Activated gamma-delta T cell treated with Interleukin-2 at 50 U/mL for 16 hours (primary cell): ENCODE measurements at places on chromosomes 16 and 17.

DNA sequence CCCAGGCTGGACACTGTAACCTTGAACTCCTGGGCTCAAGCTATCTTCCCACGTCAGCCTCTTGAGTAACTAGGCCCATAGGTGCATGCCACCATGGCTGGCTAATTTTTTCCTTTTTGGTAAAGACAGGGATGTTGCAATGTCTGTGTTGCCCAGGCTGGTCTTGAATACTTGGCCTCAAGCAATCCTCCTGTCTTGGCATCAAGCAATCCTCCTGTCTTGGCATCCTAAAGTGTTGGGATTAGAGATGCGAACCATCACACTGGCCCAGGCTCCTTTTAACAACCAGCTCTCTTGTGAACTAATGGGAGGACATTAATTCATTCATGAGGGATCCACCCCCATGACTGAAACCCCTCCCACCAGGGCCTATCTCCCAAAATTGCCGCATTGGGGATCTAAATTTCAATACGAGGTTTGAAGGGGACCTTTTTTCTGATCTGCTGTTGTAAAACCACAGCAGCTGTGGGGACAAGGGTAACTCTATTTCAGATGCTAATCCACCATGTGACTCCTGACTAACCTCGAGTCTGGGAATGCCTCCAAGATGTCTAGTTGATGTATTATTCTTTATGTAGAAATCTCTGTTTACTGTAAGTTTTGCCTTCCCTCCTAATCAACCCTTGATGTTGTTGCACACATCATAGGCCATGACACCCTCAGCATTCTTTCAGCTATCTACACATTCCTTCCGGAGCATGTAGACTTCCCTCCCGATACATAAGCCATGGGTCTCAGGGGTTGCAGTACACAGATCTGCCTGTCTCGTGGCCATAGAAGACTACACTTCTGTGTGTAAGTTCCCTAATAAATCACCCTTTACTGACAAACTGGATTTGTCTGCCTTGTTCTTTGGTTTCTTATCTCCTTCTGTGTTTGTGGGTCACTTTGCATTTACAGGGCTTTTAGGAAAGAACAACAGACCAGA lies 37.6 kb downstream of the RNF112 start:
- DNase-seq: no peak

- no peak for DNase-seq
Measured at GRCh38 chr16:29644973-29645693, 17.9 kb upstream of the SPN start.

- DNase-seq: peak; percentile 33
Measured at GRCh38 chr17:45052052-45052772, 780 bp upstream of the DCAKD start.

- DNase-seq: no peak
Measured at GRCh38 chr17:60089096-60089806, 10.5 kb upstream of the HEATR6 start.

DNA sequence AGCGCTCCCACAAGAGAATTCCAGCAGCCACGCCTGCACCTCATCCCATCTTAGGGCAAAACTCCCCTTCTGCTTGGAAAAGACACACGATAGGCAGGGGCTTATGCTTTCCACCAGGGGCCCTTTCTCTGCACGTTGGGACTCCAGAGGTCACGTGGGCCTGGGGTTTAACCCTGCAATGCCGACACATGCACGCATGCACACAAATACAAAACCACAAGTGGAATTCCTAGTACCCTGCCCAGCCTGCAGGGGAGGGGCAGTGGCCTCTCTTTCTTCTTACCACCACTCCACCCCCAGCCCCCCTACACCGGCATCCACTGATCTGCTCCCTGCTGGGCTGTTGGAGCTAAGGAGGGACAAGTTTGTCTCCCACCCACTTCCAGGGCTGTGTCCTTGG lies 16.8 kb upstream of the CCDC182 start:
- DNase-seq: no peak

DNA sequence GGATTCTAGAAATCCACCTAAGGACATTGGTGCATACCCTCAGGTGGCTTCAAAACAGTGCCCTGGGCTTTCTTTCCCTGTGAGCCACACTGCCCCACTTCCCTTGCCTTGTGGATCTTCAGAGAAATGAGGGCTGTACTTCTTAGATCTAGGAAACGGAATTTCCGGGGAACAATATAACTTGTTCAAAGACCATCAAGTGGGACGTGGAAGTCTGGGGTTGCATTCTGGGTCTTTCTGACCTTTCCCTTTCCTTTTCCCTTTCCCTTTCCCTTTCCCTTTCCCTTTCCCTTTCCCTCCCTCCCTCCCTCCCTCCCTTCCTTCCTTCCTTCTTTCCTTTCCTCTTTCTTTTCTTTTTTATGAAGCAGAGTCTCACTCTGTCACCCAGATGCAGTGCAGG lies 97.1 kb upstream of the SALL1 start:
- no peak for DNase-seq

DNA sequence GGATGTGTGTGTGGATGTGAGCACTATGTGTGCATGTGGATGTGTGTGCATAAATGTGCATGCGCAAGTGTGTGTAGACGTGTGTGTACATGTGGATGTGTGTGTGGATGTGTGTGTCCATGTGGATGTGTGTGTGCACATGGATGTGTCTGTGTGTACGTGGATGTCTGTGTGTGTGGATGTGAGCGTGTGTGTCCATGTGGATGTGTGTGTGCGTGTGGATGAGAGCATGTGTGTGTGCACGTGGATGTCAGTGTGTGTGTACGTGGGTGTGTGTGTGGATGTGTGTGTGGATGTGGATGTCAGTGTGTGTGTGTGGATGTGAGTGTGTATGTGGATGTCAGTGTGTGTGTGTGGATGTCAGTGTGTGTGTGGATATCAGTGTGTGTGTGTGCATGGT lies 63.6 kb upstream of the DOC2B start:
- DNase-seq: no peak

DNA sequence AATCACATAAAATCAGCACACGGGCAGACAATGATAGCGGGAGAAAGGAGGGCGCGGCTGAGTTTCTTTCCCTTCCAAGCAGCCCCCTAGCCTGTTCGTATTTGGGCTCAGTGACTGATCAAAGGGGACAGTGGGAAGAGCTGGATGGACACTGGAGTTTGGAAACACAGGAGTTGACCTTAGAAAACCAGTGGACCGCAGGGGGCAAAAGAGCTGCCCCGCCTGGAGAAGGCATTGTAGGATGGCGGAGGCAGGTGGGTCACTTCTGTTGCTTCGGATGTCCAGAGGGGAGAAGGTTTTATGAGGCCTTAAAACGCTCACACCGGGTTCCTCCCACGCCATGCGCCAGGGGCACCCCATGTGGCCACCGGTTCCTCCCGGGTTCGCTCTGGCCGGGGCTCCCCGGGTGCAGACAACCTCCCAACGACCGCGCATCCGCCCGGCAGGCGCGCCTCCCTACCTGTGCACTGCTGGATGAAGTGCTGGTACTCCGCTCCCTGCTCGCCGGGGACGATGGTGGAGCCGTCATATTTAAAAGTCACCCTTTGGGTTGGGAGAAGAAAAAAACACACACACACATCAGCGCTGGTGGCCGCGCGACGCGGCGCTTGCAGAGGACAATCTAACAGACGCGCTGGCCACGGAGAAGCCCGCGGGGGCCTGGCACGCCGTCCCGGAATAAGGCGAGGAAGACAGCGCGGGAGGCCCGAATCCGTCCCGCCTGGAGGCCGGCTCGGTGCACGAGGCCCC lies 662 bp downstream of the COTL1 start:
- DNase-seq: peak; percentile 50

DNA sequence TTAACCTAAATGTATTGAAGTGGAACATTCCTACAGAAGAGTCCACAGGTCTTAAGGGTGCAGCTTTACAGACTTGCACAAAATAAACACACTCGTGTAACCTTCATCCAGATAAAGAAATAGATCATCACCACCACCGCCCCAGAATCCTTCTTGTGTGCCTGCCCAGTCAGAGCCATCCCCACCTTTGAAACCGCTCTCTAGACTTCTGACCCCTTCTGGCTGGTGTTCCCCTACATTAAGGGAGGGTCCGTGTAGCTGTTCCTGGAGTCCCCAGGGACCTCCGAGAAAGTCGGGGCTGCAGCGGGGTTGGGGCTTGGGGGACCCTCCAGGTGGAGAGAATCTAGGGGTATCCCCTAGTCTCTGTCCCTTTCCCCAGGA lies 9.4 kb downstream of the TBX4 start:
- no peak for DNase-seq

DNA sequence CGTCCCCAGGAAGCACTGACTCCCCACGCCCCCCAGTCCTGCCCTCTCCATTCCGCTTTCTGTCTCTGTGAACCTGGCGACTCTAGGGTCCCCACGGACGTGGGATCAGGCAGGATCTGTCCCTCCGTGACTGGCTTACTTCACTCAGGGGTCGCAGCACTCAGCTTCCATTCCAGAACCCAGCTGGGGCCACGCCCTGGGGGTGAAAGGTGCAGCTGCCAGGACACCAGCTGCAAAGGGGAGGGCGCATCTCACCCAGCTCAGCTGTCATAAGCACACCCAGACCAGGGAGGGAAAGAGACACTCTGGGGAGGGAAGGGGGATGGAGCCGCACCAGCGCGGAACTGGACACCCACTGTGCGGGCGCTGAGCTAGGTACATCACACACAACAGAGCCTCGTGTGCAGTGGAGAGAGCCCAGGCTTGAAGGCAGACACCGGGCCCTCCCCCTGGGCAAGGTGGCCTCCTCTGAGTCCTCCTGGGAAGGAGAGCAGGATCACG lies 18.5 kb upstream of the HEXD start:
- DNase-seq: no peak

DNA sequence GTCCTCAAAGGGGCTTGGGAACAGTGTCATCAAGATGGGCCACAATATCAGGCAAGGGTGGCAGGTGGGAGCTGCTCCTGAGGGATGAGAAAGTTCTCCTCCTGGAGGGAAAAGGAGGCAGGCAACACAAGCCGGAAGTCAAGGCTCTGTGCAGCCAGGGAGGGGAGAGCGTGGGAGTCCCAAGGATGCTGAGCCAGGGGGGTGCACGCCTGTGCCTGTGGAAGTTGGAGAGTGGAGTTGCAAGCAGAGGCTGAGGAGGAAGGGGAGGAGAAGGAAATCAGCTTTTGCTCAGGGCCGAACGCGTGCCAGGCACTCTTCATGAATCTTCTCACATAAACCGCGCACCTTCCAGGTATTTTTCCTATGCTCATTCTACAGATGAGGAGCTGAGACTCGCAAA lies 7.4 kb upstream of the SLC13A2 start:
- DNase-seq: no peak

DNA sequence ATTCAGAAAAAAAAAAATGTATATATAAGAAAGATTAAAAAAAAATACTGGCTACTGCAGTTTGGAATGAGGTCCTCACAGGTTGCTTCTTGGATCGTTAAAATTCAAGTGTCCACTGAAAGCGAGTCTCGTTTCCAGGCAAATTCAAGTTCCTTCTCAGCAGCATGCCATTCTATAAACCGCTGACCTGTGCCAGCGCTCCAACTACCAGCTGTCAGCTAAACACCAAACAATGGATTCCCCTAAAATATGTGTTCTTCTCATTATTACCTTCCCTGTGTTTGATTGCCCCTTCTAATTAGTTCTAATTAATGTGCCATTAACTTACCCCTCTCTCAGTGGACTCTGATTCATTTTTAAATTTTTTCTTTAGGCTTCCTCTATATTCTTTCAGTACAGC lies 92.4 kb downstream of the DNAH9 start:
- no peak for DNase-seq

- no peak for DNase-seq
Measured at GRCh38 chr16:23124315-23124714, 24.9 kb downstream of the USP31 start.

- DNase-seq: no peak
Measured at GRCh38 chr17:4580291-4580690, 4.0 kb upstream of the SMTNL2 start.

DNA sequence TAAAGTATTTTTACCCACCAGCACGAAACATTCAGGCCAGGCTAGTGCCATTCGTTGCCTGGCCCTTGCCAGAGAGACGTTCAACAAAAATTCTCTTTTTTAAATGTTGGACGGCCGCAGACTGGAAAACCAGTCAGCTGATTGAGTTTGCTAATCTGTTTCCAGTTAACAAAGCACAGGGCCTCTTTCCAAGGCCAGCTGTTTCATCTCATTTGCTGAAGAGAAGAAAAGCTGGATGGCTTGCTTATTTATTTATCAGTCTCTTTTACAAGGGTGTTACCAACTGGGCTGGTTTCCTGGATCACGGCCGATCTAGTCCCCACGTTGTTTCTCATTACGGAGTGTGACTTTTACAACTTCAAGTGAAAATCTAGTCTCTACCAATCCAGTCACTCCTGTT lies 418.7 kb upstream of the DYNLRB2 start:
- no peak for DNase-seq

- DNase-seq: no peak
Measured at GRCh38 chr16:82231008-82231787, 61.2 kb upstream of the MPHOSPH6 start.

GRCh38 chr17:65143889-65144604 lies 6.9 kb downstream of the RGS9 start:
- DNase-seq: no peak

- DNase-seq: no peak
Measured at GRCh38 chr17:56893503-56893902, 20.3 kb downstream of the TRIM25 start.

GRCh38 chr17:49259663-49260010 lies 29.1 kb upstream of the PHOSPHO1 start:
- no peak for DNase-seq

GRCh38 chr17:60151355-60151754 lies 1.6 kb downstream of the CA4 start:
- no peak for DNase-seq

DNA sequence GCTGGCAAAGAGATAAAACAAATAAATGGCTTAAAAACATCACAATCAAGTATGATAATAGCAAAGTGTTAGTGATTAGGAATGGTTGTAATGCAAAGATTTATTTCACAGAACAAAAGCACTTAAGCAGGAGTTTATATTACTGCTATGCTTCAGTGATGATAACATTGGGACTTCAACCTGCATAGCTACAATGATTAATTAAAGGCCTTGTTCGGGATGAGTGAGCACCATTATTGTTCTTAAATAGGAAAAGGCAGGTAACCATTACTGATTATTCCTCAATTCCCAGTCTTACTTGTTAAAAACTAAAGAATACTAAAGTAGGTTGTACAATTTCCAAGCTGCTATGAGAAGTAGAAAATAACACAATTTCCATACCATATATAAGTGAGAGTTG lies 1247.5 kb upstream of the CDH8 start:
- DNase-seq: no peak

DNA sequence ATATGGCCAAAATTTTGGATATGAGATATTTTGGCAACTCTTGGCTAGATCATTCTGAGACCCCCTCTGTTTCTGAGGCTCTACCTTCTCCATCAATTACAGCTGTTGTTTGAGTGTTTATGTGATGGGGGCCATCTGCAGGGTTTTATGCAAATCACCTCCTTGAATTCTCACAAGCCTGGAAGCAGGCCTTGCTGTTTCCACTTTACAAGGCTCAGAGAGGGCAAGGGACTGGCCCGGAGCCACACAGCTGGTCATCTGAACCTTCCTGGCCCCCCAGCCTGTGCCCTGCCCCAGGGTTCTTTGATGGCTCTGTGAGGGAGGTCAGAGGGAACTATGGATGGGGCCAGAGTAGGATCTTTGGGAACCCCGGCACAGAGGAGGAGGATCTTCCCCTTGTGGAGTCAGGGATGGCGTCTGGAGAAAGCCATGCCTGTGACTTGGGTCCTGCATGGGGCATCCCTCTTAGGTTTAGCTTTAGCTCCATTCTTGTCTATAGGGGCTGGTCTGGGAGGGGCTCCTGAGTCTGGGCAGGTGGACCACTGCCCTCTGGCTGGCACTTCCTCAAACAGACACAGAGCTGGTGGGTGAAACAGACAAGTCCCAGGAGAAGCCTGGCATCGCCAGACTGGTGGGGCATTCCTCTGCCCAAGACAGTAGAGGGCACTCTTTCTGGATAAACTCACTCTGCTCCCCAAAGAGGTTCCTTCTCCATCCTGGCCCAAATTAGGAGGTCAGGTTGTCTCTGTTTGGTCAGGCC lies 26.2 kb downstream of the IL21R start:
- no peak for DNase-seq
